Stimulated activated CD8-positive, alpha-beta memory T cell treated with anti-CD3 and anti-CD28 coated beads, Interleukin-7, amount 100 ng/mL, for 1 hour (primary cell): ENCODE measurements at places on chromosomes 5 and 9.
A peak's percentile ranks its signal among the peaks of the same experiment; 100 is the strongest.

DNA sequence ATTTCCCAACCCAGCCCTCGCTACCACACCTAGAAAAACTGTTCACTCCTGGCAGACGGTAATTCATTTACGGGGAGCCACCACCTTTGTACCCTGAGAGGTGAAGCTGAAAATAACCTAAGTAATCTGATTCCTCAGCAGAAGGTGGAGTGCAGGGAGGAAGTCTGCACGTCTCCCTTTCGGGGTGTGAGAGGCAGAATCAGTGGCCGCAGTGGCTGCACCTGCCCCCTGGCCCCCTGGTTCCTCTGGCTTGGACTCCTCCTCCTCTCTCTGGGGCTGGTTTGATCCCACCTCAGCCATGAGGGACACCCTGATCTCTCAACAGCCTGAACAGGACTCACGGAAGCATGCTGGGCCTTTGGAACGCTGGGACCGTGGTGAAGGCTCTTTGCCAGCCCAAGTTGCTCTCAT is 10.5 kb downstream of the TMEM174 start:
- no peak for DNase-seq

DNA sequence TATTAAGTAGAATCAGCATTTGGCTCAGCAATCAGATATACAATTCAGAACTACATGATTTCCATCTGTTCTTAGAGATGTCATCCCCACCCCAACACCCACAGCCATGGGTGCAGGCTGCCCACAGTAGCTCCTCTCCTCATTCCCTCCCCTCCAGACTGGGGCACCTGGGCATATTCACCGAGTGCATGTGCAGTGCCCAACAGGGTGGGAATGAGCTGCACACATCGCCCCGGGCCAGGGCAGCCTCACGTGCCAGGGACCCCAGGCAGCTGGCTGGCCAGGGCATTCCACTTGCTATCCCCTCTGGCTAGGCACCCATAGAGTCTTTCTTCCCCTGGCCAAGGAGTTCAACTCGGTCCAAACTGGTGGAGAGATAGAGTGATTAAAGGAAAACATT is 461.9 kb upstream of the NUDT12 start:
- no peak for DNase-seq

DNA sequence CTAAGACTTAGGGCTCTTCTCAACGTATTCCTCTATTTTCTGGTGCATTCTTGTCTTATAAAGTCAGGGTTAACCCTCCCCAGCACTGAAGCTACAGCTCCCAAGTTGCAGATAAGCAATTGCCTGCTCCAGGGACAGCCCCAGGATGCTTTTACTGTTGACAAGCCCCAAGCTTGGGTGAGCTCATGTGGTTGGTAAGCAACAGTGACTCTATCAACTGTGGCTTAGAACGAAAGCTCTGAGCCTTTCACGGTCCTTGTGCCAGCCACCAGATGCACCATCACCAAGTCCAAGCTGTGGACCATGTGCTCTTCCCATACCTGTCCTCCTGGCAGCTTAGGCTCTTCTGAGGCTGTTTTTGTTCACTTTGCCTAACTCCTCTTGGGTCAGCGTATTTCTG is 13.5 kb downstream of the ADRB2 start:
- no peak for DNase-seq

DNA sequence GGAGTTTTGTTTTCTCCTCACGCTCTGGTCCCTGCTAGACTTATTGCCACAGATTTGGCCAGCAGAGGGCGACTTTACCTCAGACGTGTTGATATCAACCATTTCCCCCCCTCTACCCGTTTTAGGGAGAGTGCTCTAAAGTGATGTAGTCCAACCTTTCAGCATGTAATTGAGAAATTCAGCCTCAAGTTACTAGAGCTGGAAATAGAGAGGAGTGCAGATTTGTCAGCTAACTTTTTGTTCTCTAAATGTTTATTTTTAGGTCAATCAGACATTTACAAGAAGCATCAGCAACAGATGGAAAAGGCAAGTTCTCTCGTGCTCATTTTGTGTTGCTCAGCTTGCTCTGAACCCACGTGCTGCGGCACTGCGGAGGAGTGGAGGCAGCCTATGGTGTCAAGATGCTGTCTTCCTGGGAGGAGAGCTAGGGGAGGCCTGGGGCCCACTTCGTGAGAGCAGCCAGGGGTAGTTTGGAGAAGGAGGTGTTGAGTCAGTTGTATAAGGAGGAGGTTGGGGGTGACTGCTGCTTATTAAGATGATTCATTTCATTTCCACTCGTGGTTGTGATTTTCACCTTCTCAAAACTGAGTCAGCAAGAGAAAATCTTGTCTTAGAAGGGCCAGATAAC is 53.6 kb downstream of the GPR107 start:
- DNase-seq, result peak; percentile 62

DNA sequence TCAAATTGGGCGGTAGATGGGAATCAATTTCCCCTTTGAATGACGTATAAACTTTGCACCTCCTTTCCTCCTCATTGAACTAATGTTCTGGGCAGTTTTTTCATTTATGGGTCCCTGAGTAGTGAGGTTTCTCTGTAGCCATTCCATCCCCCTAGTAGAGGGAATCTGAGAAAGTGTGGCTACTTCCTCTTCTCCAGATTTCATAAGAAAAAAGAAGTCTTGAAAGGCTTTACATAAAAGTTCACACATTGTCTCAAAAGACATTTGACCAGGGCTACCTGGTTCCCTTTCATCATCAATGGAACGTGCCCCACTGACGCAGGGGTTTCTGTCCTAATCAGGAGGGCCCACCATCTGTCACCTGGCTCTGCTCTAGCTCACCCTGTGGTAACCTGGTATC is 57.3 kb downstream of the CTSL start:
- DNase-seq, result no peak

GRCh38 chr5:178422400-178422775 is 167.8 kb downstream of the COL23A1 start:
- no peak for DNase-seq

GRCh38 chr5:179915406-179915935 is 7.8 kb upstream of the TBC1D9B start:
- no peak for DNase-seq

- DNase-seq, result no peak
Measured at GRCh38 chr9:132732326-132733259, 62.3 kb downstream of the GTF3C4 start.

DNA sequence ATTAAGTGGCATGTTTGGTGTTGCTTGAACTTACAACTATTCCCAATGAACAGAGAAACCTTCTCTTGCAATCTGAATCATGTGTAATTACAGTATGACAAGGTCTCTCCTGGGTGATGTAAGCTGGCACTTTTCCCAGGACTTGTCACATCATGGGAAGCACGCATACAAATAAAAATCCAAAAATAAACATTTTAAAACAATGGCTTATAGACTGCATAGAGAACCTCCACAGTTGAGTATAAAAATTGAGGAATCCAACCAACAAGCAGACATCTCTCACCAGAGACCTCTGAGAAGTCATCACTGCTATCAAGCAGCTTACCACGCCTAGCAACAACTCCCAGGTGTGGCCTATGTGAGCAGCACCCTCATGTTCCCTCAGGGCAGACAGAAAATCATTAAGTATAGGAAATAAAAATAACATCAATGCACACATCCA is 3.9 kb downstream of the MLLT3 start:
- DNase-seq, result no peak

GRCh38 chr9:121053544-121053943 is 3.5 kb upstream of the C5 start:
- no peak for DNase-seq

GRCh38 chr5:176741561-176742211 is 68.7 kb upstream of the UNC5A start:
- DNase-seq, result no peak

DNA sequence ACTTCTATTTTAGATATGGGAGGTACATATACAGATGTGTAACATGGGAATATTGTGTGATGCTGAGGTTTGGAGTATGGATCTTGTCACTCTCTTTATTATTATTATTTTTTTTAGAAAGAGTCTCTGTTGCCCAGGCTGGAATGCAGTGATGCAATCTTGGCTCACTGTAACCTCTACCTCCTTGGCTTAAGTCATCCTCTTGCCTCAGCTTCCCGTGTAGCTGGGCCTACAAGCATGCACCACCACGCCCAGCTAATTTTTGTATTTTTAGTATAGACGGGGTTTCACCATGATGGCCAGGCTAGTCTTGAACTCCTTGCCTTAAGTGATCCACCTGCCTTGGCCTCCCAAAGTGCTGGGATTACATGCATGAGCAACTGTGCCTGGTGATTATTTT is 138.4 kb upstream of the SLC28A3 start:
- DNase-seq, result no peak

GRCh38 chr5:120345947-120346346 is 118.2 kb upstream of the PRR16 start:
- no peak for DNase-seq

GRCh38 chr5:124021066-124021641 is 509.2 kb downstream of the CSNK1G3 start:
- DNase-seq, result no peak

- DNase-seq, result no peak
Measured at GRCh38 chr5:17190799-17191391, 26.5 kb upstream of the BASP1 start.

DNA sequence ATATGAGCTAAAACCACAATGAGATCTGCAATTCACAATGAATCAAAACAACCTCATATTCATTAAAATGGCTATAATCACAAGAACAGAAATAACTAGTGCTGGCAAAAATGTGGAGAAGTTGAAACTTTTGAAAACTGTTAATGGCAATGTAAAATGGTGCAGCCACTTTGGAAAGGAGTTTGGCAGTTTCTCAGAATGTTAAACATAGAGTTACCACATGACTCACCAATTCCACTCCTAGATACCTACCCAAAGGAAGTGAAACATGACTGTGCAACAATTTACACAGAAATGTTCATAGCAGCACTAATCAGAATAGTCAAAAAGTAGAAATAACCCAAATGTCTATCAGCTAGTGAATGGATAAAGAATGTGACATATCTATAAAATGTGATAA is 862.2 kb downstream of the DTWD2 start:
- no peak for DNase-seq

DNA sequence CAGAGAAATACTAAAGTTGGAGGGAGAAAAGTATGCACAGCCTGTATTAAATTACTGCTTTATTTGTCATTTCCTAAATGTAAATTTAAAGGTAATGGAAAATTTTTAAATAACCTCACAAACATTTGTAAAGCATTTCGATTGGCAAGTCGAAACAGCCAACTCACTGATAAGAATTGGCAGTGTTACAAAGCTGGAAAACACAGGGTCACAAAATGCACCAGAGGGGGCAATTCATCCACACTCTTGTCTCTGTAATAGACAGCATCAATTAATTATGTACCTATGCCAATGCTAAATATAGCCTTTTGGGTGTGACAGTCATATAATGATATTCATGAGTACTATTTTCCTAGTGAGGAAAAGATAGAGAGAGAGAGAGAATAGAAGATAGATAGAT is 140.6 kb upstream of the PRLR start:
- no peak for DNase-seq

GRCh38 chr9:94677929-94678328 is 38.6 kb upstream of the FBP1 start:
- no peak for DNase-seq

- no peak for DNase-seq
Measured at GRCh38 chr5:160237571-160238093, 8.3 kb downstream of the FABP6 start.

GRCh38 chr5:116272281-116272941 is 187.6 kb downstream of the COMMD10 start:
- DNase-seq, result no peak

DNA sequence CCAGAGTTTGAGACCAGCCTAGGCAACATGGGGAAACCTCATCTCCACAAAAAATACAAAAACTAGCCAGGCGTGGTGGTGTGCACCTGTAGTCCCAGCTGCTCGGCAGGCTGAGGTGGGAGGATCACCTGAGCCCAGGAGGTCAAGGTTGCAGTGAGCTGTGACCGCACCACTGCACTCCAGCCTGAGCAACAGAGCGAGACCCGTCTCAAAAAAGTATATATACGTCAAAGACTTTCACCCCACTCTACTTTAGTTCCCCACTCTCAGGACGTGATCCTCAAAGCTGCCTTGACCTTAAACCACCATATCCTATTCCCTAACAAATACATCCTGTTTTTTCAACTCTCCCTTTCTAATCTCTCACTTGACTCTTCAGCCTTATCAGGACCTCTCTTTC is 41.0 kb downstream of the PCDHGC5 start:
- no peak for DNase-seq

DNA sequence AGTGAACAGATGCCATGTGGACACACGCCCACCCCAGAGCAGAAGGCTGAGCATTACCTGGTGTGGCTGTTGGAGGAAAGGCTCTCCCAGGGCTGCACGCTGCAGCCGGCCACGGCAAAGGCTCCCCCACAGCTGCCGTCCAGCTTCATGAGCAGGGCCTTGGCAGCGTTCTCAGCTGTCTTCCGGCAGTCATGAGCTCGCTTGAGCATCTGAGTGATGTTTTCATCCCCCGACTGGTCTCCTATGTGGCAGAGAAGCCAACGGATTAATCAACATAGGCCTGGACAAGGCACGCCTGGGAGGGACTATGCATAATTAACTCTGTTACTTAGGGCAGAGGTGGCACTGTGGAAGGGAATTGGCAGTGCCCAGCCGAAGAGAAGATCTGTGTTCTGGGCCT is 87.3 kb downstream of the DCP2 start:
- DNase-seq, result no peak

- no peak for DNase-seq
Measured at GRCh38 chr5:37739817-37740261, 100.0 kb downstream of the GDNF start.

DNA sequence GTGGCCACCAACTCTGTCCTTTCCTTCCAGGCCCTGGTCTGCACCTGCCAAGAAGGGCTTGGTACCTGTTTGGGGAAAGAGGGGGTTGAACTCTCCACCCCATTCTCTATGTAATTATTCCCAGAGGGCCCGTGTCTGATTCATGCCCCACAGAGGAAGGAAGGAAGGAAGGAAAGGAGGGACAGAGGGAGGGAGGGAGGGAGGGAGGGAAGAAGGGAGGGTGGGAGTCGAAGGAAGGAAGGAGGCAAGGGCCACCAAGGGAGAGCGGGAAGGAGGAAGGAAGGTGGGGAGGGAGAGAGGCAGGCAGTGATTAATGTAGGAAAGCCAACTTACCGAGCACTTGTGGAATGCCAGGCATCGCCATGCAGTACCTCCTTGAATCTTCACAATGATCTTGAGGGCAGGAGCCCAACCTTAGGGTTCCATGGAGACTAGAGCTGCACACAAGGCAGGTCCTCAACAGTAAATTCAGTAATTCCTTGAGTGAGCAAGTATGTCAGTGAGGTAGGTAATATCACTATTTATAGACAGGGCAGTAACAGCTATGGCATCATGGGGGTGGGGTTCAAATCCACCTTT is 75.8 kb downstream of the FGF18 start:
- DNase-seq, result no peak

GRCh38 chr5:74224331-74224730 is 416.2 kb downstream of the ENC1 start:
- DNase-seq, result no peak

- no peak for DNase-seq
Measured at GRCh38 chr5:125232779-125233230, 486.4 kb upstream of the ZNF608 start.

- DNase-seq, result no peak
Measured at GRCh38 chr5:163407034-163407655, 30.2 kb upstream of the CCNG1 start.

GRCh38 chr9:27659571-27659970 is 86.3 kb upstream of the C9orf72 start:
- no peak for DNase-seq
